ENCODE measurements at places on chromosomes 11 and 22. TPM values are rescaled to one million over a fixed set of nuclear protein-coding genes. Genes with fewer than 3 reads are reported as not detected.

Gene MAJIN
- total RNA-seq: 0.33 TPM

Gene SYT9
- not detected for total RNA-seq

Gene NOX4
- total RNA-seq: not detected

Gene VPREB1
- total RNA-seq: not detected

Gene OR52A1
- not detected for total RNA-seq

Gene MRGPRX3
- total RNA-seq: not detected

Gene APOA5
- not detected for total RNA-seq

Gene OR10V1
- total RNA-seq: not detected

Gene MMP27
- not detected for total RNA-seq

Gene PDHX
- total RNA-seq: 29.7 TPM

Gene OR51B5
- not detected for total RNA-seq

Gene OR8G5
- total RNA-seq: not detected

Gene TSKU
- total RNA-seq: 0.85 TPM

Gene PKP3
- not detected for total RNA-seq

Gene F2
- not detected for total RNA-seq

Gene P2RY2
- not detected for total RNA-seq

Gene GGTLC2
- total RNA-seq: not detected

Gene YDJC
- total RNA-seq: 37.1 TPM

Gene ENTHD1
- 0.13 TPM for total RNA-seq

Gene LRRN4CL
- 0.20 TPM for total RNA-seq

Gene CDC42BPG
- total RNA-seq: 0.65 TPM

Gene KDM4D
- 0.83 TPM for total RNA-seq

Gene OR2AG2
- not detected for total RNA-seq

Gene SPDYC
- total RNA-seq: not detected

Gene TBX10
- total RNA-seq: not detected

Gene CCDC116
- total RNA-seq: 0.33 TPM

Gene LGALS1
- 2,209 TPM for total RNA-seq

Gene PRCP
- 30.1 TPM for total RNA-seq

Gene PPP6R3
- total RNA-seq: 105 TPM

Gene DEFB131B
- total RNA-seq: not detected

Gene COX8A
- total RNA-seq: 506 TPM

Gene DDX25
- not detected for total RNA-seq

Gene IFITM1
- total RNA-seq: 1,055 TPM

Gene P2RY6
- not detected for total RNA-seq

Gene CDCA5
- 104 TPM for total RNA-seq

Gene C11orf97
- not detected for total RNA-seq

Gene IFITM2
- total RNA-seq: 1,643 TPM

Gene FGF3
- not detected for total RNA-seq
